ENCODE measurements at places on chromosomes 11 and 22. TPM values are rescaled to one million over a fixed set of nuclear protein-coding genes. Genes with fewer than 3 reads are reported as not detected.

DNA sequence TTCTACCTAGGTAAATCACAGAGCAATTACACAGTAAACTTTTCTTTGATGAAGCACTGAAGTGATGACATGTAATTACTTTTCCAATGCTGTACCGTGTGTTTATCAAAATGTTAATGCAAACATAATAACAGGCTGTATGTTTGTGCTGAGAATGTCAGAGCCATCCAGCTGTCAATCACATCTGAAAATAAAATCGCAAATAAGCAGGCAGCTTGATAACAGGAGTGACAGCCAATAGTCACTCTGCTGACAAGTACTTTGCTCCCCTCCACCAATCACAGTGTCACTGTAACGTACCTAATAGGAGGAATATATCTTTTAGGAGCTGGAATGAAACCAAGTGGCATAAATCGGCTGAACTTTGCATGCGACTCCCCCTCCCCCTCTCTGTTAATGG, 119.7 kb downstream of the KIRREL3 start:
- H3K4me1 ChIP-seq: no peaks in the 10 kb centered on the region
- H3K27ac ChIP-seq: no peak overlapping the region
- no peak for DNase-seq
- H3K4me3 ChIP-seq: no peak overlapping the region
- no peaks in the 10 kb centered on the region for H3K36me3 ChIP-seq

The SPATA19 gene
- not detected for total RNA-seq

DNA sequence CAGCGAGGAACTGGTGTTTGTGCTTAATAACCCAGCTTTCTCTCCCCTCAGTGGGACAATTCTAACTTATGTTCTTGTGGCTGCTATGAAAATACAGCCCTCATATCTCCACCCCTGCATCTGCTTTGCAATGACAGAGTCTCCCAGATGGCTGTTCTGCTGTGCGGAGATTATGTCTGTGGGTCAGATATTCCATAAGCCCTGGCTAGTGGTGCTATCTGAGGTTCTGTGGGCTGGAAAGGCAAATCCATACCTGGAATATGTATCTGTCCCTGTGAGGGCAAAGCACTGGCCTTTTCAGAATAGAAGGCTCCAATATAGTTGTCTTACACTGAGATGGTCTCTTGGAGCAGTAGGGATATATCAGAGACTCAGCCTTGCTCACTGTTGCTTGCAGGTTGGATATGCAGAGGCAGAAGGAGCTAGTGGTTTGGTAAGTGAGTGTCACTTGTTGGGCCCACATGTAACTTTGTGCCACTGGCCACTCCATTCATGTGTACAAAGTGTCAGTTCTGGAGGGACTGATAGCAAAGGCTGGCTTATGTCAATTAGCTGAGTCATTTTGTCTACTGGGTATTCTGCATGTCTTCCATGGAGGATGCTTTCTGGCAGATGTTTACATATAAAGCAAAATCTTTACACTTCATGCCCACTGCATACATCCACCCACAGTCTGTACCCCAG, 246.6 kb downstream of the FAM76B start:
- no peak overlapping the region for H3K27ac ChIP-seq
- H3K4me1 ChIP-seq: peaks cover 6% of the 10 kb centered on the region
- no peak overlapping the region for H3K4me3 ChIP-seq
- DNase-seq: no peak

- no peaks in the 10 kb centered on the region for H3K36me3 ChIP-seq
- H3K27me3 ChIP-seq: peaks cover 6% of the 10 kb centered on the region
- H3K27ac ChIP-seq: no peak overlapping the region
- no peak for DNase-seq
- H3K4me1 ChIP-seq: no peaks in the 10 kb centered on the region
- no peak overlapping the region for H3K4me3 ChIP-seq
Observed at GRCh38 chr11:46264976-46265375, 12.5 kb upstream of the CREB3L1 start.

The SLC17A6 gene
- total RNA-seq: not detected

DNA sequence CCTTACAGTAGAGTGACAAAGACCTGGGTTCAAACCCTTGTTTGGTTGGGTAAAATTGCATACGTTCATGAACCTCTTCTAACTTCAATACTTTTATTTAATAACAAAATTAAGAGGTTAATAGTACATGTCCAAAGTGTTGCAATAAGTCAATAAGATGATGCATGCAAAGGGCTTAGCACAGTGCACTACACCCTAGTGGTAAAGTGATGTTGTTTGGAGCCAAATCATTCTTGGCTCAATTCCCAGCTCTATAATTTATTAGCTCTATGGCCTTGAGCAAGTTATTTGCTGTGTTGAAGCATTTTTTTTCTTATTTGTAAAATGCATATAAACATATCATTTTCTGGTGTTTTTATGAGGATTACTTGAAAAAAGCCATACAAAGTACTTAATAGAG, 945.3 kb downstream of the LRRC4C start:
- no peaks in the 10 kb centered on the region for H3K27me3 ChIP-seq
- H3K27ac ChIP-seq: no peak overlapping the region
- no peaks in the 10 kb centered on the region for H3K36me3 ChIP-seq
- DNase-seq: no peak

The OR4D5 gene
- total RNA-seq: not detected

DNA sequence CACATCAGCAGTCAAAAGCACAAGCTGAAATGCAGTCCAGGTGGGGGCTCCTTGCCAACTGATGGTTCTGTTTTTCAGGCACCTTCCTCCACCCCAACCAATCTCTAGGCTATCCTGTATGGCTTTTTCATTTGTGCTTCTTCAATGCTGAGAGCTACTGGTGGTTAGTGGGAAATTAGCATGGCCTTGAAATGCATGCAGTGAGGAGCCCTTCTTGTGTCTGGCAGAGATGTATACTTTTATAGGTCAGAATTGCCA, 167.4 kb downstream of the NAV2 start:
- H3K27ac ChIP-seq: no peak overlapping the region
- no peaks in the 10 kb centered on the region for H3K4me1 ChIP-seq
- H3K36me3 ChIP-seq: no peaks in the 10 kb centered on the region

The ZNF215 gene
- 1.3 TPM for total RNA-seq

DNA sequence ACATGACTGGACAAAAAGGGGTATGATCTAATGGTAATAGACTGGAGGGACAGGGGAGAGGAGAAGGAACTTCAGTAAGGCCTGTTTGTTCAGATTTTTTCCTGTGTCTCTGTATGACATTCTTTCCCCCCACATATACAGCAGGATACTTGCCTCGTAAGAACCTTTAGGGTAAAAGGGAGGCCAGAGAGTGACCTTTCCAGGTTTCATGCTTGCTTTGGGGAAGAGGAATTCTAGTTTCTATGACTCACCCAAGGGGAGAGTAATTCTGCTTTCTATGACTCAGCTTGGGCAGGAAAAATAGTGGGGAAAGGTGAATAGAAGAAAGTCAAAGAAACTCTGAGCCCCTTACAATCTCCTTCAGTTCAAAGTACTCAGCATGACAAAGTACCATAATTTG, 457.0 kb downstream of the DLG2 start:
- H3K27ac ChIP-seq: no peak overlapping the region
- no peak for DNase-seq
- no peak overlapping the region for H3K4me3 ChIP-seq
- no peaks in the 10 kb centered on the region for H3K4me1 ChIP-seq
- no peaks in the 10 kb centered on the region for H3K36me3 ChIP-seq

The RBMXL2 gene
- total RNA-seq: not detected

The CASTOR1 gene
- total RNA-seq: 24.5 TPM

The GALNT18 gene
- total RNA-seq: 0.23 TPM

DNA sequence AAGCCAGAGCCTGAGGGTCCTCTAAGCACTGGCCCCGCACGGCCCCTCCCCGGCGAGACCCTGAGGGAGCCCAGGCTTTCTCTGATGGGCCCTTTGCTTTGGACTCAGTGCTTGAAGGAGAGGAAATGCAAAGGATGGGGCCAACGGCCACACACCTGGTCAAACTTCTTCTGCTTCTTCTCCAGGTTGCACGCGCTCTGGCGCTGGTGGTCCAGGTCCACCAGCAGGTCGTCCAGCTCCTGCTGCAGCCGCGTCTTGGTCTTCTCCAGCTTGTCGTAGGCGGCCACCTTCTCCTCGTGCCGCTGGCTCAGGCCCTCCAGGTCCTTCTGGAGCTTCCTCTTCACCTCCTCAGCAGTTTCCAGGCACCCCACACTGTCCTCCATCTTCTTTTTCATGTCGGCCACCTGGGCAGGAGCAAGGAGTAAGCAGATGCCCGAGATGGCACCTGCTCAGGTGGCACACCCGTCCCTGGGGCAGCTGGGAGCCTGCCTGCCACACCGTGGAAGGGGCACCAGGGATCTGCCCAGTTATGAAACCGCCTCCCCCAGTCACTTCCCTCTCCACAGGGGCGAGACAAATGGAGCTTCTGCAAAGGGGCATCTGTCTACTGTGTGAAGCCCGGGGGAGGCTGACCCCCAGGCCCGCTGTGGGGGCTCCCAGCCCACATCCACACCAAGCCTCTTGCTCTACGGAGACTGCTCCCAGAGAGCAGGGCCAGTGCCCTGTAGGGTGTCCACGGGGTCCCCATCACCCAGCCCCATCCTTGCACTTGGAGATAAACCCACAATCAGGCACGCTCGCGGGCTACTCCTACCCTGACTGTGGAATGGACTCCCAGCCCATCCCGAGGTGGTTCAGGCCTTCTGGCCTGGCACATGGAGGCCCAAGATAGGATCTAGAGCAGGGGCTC, 39.2 kb downstream of the APOL1 start:
- H3K27ac ChIP-seq: peak overlapping the region; percentile 64
- H3K4me3 ChIP-seq: no peak overlapping the region
- DNase-seq: no peak
- H3K4me1 ChIP-seq: peaks cover 68% of the 10 kb centered on the region
- peaks cover 87% of the 10 kb centered on the region for H3K36me3 ChIP-seq

- peaks cover 9% of the 10 kb centered on the region for H3K27me3 ChIP-seq
- H3K36me3 ChIP-seq: no peaks in the 10 kb centered on the region
- no peak for DNase-seq
- H3K4me3 ChIP-seq: no peak overlapping the region
Observed at GRCh38 chr11:13098063-13098462, 88.9 kb downstream of the RASSF10 start.

DNA sequence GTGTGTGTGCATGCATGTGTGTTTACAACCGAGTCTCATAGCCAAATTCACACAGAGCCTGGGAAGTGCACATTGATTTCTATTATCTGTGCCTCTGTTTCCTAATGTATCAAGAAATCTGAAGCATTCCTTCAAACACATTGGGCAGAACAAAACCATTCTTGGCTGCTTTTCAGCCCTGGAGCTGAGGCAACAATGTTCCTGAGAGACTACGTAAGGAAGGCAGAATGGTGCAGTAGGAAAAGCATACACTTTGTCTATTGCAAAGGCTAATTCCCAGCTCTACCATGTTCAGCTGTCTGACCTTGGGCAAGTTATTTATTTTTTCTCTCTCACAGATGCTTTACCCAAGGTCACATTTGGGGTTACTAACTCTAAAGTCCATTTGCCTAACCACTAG, 575.5 kb downstream of the SOX6 start:
- H3K27me3 ChIP-seq: no peaks in the 10 kb centered on the region
- H3K4me3 ChIP-seq: no peak overlapping the region
- no peak for DNase-seq
- no peak overlapping the region for H3K27ac ChIP-seq

GRCh38 chr11:34860518-34860917, 55.7 kb downstream of the APIP start:
- H3K36me3 ChIP-seq: no peaks in the 10 kb centered on the region
- H3K4me3 ChIP-seq: no peak overlapping the region
- H3K27me3 ChIP-seq: peaks cover 10% of the 10 kb centered on the region
- no peaks in the 10 kb centered on the region for H3K4me1 ChIP-seq
- DNase-seq: no peak
- H3K27ac ChIP-seq: no peak overlapping the region

The MYBPC3 gene
- not detected for total RNA-seq

- H3K36me3 ChIP-seq: no peaks in the 10 kb centered on the region
- no peak overlapping the region for H3K27ac ChIP-seq
- DNase-seq: no peak
- H3K4me3 ChIP-seq: no peak overlapping the region
- no peaks in the 10 kb centered on the region for H3K4me1 ChIP-seq
- peaks cover 9% of the 10 kb centered on the region for H3K27me3 ChIP-seq
Observed at GRCh38 chr11:16936643-16937042, 77.6 kb downstream of the PLEKHA7 start.

The NOX4 gene
- total RNA-seq: not detected

GRCh38 chr11:26333906-26334305, 2.0 kb downstream of the ANO3 start:
- no peak overlapping the region for H3K4me3 ChIP-seq
- no peaks in the 10 kb centered on the region for H3K4me1 ChIP-seq
- H3K36me3 ChIP-seq: no peaks in the 10 kb centered on the region
- no peak overlapping the region for H3K27ac ChIP-seq

GRCh38 chr11:69567951-69568808, 72.8 kb upstream of the CCND1 start:
- peaks cover 7% of the 10 kb centered on the region for H3K27me3 ChIP-seq
- no peak overlapping the region for H3K4me3 ChIP-seq
- H3K4me1 ChIP-seq: no peaks in the 10 kb centered on the region
- no peak overlapping the region for H3K27ac ChIP-seq

The TENM4 gene
- not detected for total RNA-seq

The QSER1 gene
- total RNA-seq: 7.9 TPM

DNA sequence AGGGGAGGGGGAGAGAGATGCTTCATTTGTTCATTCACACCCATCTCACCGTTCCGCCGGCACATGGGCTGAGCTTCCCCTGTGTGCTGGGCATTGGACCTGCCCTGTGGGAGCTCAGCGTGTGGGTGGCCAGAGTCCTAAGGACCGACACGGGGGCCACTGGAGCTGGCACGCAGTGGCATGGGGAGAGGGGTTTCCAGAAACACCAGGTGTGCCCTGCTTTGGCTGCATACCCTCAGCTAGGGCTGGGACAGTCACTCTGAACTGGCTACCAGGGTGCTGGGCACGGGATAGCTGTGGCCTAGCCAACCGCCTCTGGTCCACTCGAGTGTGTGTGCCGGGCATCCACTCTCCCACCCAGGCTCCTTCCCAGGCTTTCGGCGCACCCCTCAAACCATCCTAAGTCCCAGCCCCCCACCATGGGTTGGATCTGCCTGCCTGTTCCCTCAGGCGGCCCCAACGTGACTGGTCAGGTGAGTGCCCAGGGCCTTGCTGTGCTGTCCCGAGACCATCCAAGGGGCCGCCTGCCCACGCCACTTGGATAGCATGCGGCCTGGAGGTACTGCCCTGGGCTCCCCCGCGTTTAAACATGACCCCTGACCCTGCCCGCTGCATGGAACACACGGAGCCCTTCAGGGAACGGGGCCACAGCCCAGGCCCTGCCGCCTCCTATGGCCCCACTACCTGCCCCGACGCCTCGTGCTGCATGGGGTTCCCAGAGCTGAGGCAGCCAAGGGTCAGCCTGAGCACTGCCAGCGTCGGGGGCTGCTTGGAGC, 51.6 kb upstream of the LINC01488 start:
- no peak overlapping the region for H3K4me3 ChIP-seq
- H3K4me1 ChIP-seq: peaks cover 14% of the 10 kb centered on the region
- H3K27me3 ChIP-seq: peaks cover 14% of the 10 kb centered on the region
- H3K36me3 ChIP-seq: no peaks in the 10 kb centered on the region
- no peak for DNase-seq
- no peak overlapping the region for H3K27ac ChIP-seq

The C11orf98 gene
- total RNA-seq: 133 TPM

The XBP1 gene
- total RNA-seq: 220 TPM

GRCh38 chr22:43820651-43821305, 8.7 kb upstream of the EFCAB6 start:
- no peaks in the 10 kb centered on the region for H3K27me3 ChIP-seq
- no peak overlapping the region for H3K27ac ChIP-seq
- H3K36me3 ChIP-seq: no peaks in the 10 kb centered on the region
- no peak overlapping the region for H3K4me3 ChIP-seq
- DNase-seq: no peak
